SK-MEL-5 (cell line): ENCODE measurements at places on chromosomes 3 and 15.
A peak's percentile ranks its signal among the peaks of the same experiment; 100 is the strongest.

GRCh38 chr15:78618490-78618934, 2.3 kb downstream of the CHRNA3 start:
- peak; percentile 88 for DNase-seq

GRCh38 chr3:98772022-98772421, 8.9 kb downstream of the ST3GAL6 start:
- DNase-seq = peak; percentile 68

DNA sequence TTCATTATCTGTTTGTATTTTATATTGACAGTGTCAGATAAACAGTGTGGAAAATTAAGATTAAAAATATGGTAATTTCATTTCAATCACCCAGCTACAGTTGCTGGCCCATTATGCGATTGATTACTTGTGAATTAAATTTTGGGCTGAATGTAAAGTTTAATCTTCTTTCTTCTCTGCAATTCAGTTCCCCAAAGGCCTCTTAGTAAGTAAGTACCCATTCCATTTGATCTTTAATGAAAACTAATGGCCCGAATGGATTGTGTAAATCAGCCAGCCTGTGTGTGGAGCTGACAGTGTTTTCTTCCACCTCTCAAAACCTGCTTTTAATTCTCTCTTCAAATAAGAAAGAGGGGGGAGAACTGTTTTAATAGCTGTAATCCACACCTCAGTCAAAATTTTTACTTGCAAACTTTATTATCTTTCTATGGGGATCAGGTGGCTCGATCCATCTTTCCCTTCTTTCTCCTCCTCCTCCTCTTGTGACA, 307.1 kb downstream of the IL20RB start:
- DNase-seq = no peak

- DNase-seq = no peak
Observed at GRCh38 chr3:151969026-151969642, 95.7 kb downstream of the SUCNR1 start.

- DNase-seq = no peak
Observed at GRCh38 chr3:39980781-39981180, 171.4 kb downstream of the MYRIP start.
